ENCODE measurements at places on chromosomes 4 and X. TPM values are rescaled to one million over a fixed set of nuclear protein-coding genes. Genes with fewer than 3 reads are reported as not detected.
A peak's percentile ranks its signal among the peaks of the same experiment; 100 is the strongest.

DKK2 gene
- total RNA-seq, result not detected

CD99 gene
- 119 TPM for total RNA-seq

ADH7 gene
- not detected for total RNA-seq

TMEM185A gene
- 19.3 TPM for total RNA-seq

FUNDC1 gene
- 13.5 TPM for total RNA-seq

BMPR1B gene
- not detected for total RNA-seq

- DNase-seq, result no peak
Measured at GRCh38 chr4:56345458-56345857, 41.8 kb downstream of the AASDH start.

DNA sequence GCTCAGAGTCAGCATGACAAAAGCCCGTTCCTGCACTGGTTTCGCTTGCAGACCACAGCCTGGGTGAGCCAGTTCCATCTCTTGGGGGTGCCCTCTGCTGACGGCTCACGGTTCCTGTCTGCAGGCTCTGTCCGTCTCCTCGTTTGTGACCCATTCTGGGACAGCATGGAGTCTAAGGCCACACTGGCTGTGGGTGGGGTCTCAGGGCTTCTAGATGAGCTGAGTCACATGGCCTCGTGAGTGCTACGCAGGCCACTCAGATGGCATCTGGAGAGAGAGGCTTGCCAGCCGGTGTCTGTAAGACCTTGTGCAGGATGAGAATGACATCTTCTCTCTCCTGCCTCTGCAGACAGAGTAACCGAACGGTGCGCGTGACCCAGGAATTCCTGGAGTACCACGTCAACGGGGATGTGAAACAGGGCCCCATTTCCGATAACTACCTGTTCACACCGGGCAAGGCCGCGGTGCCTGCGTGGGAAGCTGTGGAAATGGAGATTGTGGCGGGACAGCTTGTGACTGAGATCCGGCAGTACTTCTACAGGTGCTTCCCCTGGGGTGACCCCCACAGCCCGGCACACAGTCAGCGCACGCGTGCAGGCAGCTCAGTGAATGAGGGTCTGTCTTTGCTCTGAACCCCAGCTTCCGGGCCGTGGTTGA, 31.6 kb upstream of the MRFAP1 start:
- no peak for DNase-seq

DNA sequence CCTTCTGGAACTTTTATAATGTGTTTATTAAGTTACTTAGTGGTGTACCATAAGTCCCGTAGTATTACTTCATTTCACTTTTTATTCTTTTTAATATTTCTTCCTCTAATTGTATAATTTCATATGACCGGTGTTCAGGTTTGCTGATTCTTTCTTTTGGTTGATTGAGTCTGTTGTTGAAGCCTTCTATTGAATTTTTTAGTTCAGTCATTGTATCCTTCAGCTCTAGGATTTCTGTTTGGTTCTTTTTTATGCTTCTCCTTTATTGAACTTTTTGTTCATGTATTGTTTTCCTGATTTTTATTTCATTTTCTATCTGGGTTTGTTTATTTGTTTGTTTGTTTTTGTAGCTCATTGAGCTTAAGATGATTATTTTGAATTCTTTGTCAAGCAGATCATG, 8.8 kb downstream of the CEP44 start:
- peak; percentile 23 for DNase-seq

DNA sequence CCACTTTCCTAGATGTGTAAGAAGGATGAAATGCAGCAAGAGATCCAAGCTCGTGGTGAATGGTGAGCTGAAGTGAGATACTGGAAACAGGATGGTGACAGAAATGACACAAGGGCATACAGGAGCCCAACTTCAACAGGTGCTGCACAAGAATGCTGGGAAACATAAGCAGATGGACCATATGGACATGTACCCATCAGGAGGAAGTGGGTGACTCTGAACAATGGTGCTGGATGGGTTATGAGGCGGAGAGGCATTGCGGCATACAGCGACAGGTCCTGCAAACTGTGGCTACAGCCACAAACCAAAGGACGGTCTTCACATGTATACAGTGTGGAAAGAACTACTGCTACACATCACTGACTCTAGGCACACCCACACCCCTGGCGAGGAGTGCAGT, 265.7 kb downstream of the CAMK2D start:
- DNase-seq, result no peak

- peak; percentile 43 for DNase-seq
Measured at GRCh38 chr4:46648088-46648744, 258.3 kb upstream of the GABRA2 start.

GRCh38 chrX:108456971-108457477, 17.4 kb downstream of the COL4A5 start:
- DNase-seq, result no peak
